ENCODE measurements at places on chromosomes 2 and 18.

DNA sequence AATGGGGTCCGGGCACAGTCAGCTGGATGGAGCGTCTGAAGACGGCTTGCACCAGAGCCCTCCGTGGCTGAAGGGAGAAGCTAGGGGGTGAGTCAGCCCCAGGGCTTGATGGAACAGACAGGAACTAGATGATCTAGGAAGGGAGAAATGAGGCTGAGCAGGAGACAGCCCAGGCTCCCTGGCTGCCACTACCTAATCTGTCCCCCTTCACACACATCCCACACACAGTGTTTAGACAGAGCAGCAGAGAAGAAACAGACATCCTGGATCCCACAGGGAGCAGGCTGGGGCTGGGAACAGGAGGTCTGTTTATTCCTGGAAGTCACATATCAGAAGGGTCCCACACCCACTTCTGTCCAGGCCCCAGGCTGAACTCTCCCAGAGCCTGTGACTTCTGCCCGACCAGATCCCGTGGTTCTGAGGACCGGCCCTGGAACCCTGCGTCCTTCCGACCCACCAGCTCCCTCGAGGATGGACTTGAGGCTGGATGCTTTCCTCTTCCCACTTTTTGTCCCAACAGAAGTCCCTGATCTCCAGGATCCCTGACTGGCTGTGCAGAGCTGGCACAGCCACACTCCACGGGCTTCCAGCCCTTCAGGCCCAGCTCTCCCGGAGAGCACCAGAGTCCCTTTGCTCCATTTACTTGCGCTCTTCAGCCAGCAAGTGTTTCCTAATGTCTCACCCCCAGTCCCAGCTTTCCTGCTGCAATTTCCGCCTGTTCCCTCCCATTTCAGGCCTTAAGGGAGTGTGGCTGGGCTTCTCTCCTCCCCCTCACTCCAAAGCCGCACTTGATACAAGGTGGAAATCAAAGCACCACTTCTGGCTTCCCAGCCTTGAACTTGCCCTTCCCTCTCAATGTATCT, 1.5 kb upstream of the GPBAR1 start:
- no peak for DNase-seq

DNA sequence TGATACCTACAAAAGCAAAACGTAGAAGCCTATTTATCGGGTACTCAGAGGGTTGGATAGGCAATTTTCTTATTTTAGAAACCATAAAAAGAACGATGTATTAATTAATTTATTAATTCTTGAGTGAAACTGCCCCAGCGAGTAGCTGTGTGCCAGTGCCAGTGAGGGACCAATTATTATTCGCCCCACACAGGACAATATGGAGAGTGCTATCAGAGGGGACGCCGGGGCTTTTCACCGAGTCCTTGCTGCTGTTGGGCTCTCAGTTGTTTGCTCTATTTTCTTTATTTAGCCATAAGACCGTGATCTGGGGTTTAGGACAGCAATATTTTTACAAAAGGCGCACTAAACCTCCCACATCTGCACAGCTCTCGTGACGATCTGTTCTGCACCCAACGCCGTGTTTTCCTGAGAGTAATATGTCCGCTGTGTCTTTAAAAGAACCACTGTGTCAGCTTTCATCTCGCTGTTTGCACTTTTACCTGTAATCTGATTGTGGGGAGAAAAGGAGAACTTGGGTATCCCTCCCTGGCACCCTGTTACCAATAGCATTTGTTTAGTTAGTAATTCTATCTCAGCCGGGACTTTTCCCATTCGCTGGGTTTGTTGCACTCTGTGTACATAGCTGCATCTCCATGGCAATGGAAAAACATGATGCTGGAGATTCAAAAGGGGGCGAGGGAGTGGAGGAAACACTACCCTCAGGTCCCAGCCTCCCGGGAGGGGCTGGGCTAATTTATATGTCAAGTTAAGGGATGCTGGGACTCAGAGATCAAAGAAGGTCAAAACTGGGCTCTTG, 30.1 kb upstream of the ZNF516 start:
- DNase-seq = no peak

DNA sequence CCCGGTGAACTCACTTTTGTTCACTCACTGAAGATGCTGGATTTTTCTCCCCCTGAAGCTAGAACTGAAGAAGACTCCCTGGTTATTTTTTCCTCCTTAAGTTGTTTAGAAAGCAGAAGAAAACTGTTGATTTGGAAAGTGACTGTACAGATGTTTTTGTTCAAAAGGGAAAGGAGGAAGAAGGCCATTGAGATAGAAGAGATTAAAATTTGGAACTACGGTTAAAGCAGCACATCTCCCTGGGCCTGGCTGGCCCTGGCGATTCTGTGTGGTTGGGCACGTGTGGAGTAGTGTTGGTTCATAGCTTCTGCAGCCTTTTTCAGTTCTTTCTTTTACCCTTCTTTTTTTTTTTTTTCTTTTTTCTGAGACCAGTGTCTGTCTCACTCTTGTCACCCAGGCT, 109.2 kb downstream of the MAP4K4 start:
- no peak for DNase-seq

- no peak for DNase-seq
Observed at GRCh38 chr2:154952346-154952980, 254.0 kb downstream of the KCNJ3 start.

GRCh38 chr2:8462280-8462679, 219.6 kb upstream of the ID2 start:
- DNase-seq = no peak

DNA sequence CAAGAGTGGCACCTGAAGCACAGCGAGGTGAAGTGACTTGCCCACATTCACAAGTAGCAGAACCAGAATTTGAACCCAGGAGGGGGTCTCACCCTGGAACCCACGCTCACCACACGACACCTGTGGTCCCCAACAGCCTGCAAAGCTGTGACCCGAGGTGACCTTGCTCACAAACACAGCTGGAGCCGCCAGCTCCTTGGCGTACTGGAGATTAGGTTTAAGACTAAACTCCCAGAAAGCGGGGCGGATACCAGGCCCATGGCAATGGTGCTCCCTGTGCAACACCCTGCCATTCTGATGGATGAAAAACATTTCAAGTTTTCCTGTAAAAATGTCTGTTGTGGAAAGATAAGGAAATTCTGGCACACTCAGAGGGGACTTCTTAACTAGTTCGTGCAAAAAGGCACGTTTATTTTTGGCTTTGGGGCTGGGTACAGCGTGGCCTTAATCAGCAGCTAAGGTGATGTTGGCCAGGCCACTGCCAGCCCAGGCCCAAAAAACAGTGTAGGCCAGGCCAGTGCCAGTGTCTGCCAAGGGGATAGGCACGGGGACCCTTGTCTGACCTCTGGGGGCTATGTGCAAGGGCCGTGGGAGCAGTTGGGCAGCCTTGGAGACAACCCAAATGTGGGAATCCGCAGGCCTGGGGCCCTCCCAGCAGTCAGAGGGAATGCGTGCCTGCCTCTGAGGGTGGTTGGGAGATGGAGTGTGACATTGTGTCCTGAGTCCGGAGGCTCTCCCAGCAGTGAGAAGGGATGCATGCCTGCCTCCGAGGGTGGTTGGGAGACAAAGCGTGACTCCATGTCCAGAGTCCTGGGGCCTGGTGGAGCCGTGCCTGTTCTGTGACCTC, 185.0 kb upstream of the HS6ST1 start:
- DNase-seq = no peak

GRCh38 chr2:173161507-173161906, 85.9 kb downstream of the MAP3K20 start:
- no peak for DNase-seq

GRCh38 chr2:101692041-101692440, 5.5 kb upstream of the MAP4K4 start:
- no peak for DNase-seq

- DNase-seq = no peak
Observed at GRCh38 chr2:7375901-7376300, 458.7 kb downstream of the RNF144A start.

- no peak for DNase-seq
Observed at GRCh38 chr18:46283268-46283667, 179.1 kb downstream of the HAUS1 start.

- DNase-seq = no peak
Observed at GRCh38 chr2:225598426-225598825, 198.9 kb downstream of the NYAP2 start.

DNA sequence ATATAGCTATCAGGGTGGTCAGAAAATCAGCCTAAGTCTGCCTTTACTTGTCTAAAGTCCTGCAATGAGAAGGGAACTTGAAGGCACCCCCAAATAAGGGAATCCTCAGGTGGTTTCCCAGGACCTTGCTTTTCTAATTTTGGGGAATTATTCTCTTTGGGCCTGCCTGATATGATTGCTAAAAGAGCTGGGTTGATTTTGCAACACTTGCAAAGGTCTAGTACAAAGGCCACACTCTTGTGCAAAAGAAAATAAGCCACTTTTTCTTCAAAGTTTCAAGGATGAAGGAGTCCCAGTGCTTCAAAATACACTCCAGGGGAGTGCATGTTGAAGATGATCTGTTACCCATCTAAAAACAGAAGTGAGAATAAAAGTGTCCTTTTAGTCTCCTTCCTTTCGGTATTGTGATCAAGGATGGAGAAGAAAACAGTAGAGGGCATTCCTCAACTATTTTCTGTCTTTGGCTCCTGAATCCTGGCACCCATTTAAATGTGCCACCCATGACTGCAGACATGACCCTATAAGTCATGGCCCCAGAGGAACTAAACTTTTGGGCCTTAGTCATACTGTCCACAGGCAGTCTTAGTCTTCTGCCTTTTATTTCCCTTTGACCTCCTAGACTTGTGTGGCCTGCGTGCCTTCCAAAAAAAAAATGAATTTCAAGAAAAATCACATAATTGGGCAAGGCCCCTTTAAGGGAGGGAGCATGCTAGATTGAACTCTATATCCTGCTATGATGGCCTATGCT, 5.1 kb downstream of the SULT1C3 start:
- DNase-seq = no peak

DNA sequence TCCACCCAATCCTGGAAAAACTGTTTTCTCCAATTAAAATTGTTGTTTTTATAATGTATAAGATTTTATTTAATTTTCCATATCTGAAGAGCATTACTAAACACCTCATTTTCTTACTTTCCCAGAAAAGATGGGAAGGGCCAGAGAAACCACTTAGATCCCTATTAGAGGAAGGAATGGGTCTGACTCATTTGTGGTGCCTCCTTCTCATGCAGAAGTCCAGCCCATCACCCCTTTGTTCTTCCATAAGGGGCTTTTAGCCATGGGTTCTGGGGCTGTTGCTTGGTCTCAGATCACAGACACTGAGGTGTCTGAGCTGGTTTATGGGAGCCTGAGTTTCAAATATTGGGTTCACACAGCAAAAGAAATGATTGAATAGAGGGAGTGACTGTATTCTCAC, 152.2 kb downstream of the ESCO1 start:
- no peak for DNase-seq

DNA sequence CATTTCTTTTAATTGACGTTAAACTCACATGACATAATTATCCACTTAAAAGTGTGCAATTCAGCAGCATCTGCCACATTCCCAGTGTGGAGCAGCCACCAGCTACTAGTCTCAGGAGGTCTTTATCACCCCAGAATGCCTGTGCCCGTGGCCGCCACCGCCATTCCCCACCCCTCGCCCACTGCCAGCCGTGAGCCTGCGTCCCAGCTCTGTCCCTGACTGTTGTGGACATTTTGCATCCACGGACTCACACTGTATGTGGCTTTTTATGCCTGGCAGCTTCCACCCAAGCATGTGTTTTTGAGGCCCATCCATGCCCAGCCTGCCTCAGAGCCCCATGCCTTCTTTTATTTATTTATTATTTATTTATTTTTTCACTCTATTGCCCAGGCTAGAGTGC, 9.2 kb downstream of the BOK start:
- DNase-seq = no peak

GRCh38 chr2:5617796-5618195, 74.4 kb upstream of the SOX11 start:
- no peak for DNase-seq

DNA sequence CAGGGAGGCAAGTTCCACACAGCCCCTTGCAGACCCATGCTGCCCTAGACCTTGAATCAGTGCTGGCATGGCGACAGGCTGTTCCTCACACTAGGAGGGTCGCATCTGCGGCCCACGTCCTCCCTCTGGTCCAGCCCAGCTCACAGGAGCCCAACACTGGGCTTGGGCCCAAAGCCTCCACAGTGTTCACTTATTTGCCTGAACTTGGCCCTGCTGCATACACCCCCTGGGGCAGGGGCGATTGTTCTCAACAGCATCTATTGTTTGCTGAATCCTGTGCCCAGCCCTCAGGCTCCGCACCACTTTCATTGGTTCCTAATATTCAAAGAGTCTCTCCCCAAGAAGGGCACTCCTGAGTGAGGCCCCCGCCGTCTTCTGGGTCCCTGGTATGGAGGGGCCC, 90.7 kb downstream of the ZBTB7C start:
- DNase-seq = no peak

- no peak for DNase-seq
Observed at GRCh38 chr2:234536178-234536965, 39.5 kb upstream of the ARL4C start.

DNA sequence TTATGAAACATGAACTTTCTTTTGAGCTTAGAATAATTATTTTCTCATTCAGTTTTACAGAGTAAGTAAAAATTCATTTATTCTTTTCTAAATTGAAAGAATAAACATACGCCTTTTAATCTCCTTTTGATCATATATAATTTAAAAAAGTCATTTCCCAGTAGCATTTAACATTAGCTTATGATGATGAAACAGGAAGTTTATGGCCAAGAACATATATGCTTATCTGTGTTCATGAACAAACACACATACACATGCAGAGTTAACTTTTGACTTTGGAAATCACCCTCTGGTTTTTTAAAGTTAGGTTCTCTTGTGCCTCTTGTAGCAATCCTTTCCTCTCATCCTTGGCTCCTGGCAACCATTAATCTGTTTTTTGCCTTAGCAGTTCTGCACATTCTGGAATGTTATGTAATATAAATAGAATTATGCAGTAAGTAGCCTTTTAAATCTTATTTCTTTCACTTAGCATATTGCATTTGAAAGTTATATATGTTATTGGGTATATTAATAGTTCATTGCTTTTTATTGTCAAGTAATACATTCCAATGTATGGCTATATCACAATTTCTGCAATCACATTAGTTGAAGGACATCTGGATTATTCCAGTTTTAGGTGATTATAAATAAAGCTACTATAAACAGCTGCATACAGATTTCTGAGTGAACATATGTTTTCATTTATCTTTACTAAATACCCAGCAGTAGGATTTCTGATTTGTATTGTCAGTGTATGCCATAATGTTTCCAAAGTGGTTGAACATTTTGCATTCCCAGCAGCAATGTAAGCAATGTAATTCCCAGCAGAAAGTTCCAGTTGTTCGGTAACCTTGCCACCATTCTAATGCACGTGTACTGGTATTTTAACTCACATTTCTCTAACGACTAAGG, 210.3 kb downstream of the ZRANB3 start:
- DNase-seq = no peak

DNA sequence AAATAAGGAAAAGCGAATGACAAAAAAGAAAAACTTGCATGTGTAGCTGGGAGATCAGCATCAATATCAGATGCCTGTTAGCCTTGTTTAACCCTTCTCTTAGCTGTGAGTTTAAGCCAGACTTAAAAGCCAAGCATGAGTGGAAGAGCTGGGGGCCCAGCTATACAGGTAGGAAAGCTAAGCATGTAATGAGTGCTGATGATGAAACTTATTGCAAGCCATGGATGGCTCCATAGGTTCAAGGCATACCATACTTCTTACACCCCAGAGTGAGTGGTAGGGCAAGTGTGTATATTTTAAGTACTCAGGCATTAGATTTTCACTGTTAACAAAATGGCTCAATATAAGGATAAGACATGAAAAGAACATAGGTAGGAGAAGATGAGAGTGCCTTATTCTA, 28.0 kb downstream of the RBBP8 start:
- DNase-seq = no peak
